ENCODE measurements at places on chromosomes 6 and 20.

DNA sequence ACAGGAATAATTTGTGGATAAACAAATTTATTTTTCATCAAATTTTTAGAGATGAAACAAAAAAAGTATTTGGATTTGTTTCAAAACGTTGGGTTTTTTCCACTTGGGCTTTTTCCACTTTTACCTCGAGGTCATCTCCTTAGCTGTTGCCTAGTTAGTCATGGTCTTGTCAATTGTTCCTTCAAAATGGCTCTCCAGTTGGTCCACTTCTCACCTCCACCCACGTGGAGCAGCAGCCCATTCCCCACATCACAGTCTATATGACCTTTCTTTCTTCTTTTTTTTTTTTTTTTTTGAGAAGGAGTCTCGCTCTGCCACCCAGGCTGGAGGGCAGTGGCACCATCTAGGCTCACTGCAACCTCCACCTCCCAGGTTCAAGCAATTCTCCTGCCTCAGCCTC lies 6.7 kb upstream of the SLC4A11 start:
- no peak for DNase-seq

GRCh38 chr6:53793318-53794136 lies 1.3 kb upstream of the LRRC1 start:
- no peak for DNase-seq

DNA sequence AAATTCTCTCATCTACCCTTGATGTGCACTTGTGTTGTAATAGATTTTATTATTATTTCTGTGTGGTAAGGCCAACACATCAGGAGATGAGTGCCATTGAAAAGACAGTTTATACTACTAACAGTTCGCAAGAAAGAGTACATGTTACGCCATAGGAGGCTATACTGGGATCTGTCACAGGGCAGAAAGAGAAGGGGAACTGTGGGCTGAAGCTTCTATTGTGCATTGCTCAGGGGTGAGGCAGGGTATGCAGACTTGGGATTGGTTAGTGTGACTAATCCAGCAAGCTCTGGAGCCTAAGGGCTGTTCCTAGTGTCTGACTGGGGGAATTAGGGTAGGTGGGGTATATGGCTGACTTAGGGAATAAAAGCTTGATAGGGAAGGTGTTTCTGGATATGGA lies 50.9 kb downstream of the GPR63 start:
- DNase-seq: no peak

GRCh38 chr6:105902401-105903031 lies 183.6 kb upstream of the PRDM1 start:
- DNase-seq: no peak

GRCh38 chr6:2877057-2877882 lies 25.8 kb downstream of the SERPINB9 start:
- DNase-seq: no peak
